ENCODE measurements at places on chromosomes 6 and 20. TPM values are rescaled to one million over a fixed set of nuclear protein-coding genes. Genes with fewer than 3 reads are reported as not detected.

DNA sequence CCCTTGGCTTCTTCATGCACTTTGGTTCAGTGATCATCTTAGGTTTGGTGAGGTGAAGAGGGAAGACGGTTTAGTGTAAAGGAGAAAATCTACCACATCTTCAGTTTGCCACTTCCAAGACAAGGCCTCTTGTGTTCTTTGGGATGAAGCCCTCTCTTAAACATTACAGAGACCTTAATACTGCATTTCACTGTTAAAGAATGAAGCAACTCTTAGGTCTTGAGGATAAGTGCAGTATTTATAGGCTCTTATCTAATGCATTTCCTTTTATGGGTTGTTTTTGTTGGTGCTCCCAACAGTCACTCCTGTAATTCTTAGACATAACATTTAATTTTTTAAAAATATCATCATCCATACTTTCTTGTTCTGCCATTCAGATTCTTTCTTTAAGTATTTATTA is 139.9 kb upstream of the LAMP5 start:
- DNase-seq: no peak

ECT2L gene
- not detected for total RNA-seq

DNA sequence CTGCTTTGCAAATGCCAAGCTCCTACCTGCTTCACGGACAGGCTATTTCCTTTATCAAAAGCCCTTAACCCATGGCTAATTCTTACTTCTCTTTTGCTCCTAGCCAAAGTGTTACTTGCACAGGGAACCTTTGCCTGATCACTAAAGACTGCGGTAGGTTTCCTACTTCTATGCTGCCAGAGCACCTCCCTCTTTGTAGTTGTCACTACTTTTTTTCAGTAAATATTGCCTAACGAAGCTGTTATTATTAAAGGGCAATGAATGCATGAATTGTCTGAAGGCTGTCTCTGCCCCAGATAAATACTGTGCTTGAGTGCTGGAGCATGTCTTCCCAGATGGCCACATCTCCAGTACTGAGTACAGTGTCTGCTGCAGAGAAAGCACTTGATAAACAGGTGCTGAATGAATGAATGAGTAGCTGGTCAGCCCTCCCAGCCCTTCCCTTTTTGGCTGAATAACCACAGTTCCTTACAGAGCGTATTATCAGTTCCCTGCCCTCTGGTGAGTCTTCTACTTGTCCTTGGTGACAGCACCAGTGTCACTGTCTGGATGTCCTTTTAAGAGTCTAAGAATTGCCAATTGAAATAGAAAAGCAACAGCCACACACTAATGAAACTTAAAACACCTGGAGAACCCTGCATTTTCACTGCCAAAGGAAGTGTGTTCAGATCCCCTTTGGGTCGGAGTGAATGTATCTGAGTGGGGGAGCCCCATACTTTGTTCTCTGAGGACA is 73.6 kb upstream of the TRAF3IP2 start:
- no peak for DNase-seq

HS3ST5 gene
- not detected for total RNA-seq

GRCh38 chr20:23132930-23133559 is 46.9 kb upstream of the CD93 start:
- peak; percentile 87 for DNase-seq

GRCh38 chr6:158832026-158832425 is 12.9 kb upstream of the EZR start:
- no peak for DNase-seq

LAMA4 gene
- 842 TPM for total RNA-seq

COL9A3 gene
- total RNA-seq: 1.9 TPM

DNA sequence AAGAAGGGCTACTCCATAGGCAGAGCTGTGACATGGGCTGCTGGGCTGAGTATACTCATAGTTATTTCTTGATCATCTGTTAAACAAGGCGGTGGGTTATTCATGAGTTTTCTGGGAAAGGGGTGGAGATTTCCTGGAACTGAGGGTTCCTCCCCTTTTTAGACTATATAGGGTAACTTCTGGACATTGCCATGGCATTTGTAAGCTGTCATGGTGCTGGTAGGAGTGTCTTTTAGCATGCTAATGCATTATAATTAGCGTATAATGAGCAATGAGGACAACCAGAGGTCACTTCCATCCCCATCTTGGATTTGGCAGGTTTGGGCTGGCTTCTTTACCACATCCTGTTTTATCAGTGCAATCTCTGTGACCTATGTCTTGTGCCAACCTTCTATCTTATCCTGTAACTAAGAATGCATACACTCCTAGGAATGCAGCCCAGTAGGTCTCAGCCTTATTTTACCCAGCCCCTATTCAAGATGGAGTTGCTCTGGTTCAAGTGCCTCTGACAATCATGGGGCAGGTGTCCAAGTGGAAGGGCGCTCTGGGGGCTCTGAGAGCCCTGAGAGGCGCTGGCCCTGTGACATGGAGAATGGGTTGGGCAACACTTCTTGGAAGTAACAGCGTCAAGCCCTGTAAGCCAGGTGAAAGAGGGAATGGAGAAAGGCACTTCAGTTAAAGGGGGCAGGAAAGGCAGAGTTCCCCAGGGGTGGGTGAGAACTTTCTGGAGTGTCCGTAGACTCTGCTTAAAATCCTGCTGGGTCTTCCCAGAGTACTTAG is 354.2 kb upstream of the SULF2 start:
- DNase-seq: no peak

DNA sequence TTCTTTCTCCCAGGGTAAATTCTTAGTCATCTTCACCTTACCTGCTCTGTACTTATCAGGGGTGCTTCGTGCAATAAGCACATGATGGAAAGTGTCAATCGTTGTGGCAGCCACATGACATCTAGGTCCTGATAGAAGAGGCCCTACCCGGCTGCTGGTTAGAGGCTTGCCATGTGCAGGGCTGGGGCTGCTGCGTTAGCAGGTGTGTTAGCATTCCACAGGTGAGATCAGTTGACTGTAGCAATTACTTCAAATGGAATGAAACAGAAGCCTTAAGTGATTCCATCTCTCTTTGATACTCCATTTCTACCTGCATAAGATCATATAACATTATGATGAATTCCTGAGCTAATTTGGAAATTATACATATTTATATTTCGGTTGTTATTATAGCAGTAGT is 127.0 kb downstream of the UST start:
- no peak for DNase-seq

EIF2S2 gene
- total RNA-seq: 151 TPM

KCNQ5 gene
- total RNA-seq: not detected

DNA sequence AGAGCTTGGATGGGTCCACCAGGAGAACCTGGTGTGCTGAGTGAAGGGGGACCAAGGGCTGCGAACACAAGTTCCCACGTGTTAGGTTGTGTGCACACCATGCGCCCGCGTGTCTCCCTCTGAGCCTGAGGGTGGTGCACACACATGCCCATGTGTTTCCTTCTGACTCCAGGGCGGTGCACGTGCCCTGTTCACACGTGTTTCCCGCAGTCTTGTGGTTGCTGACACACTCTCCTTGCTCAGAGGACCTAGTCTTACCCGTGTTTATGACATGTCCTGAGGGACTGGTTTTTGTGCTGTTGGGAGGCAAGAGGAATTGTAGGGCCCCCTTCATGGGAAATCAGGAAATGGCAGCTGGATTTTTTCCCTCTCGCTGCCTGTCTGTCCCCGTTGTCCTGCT is 36.3 kb upstream of the PCMTD2 start:
- DNase-seq: no peak

GRCh38 chr6:169577236-169577635 is 124.6 kb downstream of the WDR27 start:
- DNase-seq: peak; percentile 7

DNA sequence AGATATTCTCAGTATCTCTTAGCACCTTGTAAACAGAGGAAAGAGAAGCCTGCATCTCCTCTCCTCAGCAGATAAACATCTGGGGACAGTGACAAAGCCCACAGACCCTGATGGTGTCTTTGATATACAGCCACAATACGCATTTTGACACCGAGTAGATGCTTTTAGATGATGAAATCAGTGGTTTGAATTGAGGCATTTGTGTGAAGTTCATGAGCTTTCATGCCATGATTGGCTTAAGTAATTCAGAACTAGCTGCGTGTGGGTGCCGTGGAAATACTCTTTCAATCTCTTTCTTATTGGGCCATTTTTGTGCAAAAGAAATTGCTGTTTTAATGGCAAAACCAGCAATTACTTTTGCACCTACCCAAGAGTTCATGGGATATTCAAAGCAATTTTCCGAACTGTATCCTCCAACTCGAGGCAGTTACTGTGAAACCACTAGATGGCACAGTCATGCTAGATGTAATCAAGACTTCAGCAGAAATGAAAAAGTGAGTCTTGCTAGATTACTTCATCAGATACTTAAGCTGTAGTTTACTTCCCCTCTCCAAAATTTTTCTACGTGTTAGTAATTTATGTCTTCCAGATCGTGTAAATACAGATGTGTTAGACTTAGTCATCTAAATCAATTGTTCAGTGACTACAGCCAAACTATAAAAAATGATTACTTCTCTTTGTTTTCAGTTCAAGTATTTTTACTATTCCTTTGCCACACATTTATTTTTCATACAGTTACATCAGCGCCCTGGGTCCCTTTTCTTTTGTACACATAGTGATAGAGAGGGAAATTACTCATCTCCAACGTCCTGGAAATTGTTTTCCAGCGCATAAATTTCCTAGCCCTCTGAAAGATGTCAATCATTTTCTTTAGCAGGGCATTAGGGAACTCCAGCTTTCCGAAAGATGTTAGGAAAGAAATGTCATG is 49.4 kb downstream of the IYD start:
- DNase-seq: peak; percentile 92

GRCh38 chr6:78505178-78505577 is 362.2 kb upstream of the IRAK1BP1 start:
- no peak for DNase-seq

GPR6 gene
- total RNA-seq: not detected

DNA sequence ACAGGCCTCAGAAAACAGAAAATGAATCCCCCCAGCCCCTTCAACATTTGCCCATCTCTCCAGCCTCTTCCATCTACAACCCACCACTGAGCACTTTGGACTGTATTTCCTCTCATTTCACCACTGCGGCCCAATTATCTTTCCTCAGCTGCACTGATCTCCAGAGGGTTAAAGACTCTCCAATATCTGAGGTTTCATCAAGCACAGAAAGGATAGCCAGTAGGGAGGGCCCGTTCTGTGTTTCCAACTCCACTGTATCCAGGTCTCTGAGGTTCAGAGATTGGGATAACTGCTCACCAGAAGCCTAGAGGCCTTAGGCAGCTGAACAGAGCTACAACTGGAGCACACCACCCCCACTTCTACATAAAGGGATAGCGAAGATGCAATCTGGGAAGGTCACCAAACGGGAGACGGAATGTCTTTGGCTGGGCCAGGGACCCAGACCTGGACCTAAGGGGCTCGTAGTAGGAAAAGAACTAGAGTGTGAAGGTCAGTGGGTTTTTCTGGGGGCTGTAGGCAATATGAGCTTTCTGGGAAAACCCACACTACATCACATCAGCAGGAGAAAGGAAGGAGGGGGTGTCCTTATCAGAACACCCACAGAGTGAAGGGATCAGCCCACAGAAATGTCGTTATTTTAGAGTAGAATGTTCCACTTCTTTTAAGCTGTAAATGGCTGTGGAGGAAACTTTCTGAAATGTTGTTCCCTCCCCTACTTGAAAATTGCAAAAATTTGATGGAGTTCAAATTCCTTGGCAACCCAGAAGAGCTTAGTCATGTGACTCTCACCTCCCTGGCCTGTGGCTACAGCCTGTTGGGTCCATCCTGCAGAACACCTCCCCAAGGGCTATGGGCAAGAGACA is 7.3 kb downstream of the KCNK5 start:
- no peak for DNase-seq

SYCP2 gene
- 3.1 TPM for total RNA-seq

CALHM4 gene
- not detected for total RNA-seq

- DNase-seq: no peak
Observed at GRCh38 chr20:62205618-62206387, 14.3 kb downstream of the HRH3 start.

KIF6 gene
- total RNA-seq: not detected

DNA sequence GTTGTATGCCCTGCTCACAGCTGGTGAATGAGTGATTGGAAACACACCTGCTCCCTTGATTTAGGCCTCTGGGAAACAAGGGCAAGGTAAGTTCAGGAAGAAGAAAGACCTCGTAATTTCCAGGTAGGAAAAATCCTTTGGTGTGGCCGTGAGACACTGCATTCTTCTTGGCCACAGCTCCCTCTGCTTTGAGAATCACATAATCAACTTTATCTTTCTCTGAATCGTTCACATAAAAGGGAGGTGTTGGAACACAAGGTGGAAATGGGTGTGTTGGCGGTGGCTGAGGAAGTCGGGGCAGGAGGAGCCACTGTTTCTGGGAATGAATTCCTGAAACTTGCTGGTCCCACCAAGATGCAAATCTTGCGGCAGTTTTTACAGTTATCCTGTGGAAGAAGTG is 25.9 kb downstream of the FAM209B start:
- no peak for DNase-seq

- DNase-seq: peak; percentile 80
Observed at GRCh38 chr6:85126485-85127167, 323.3 kb upstream of the NT5E start.

TAGAP gene
- not detected for total RNA-seq

DNA sequence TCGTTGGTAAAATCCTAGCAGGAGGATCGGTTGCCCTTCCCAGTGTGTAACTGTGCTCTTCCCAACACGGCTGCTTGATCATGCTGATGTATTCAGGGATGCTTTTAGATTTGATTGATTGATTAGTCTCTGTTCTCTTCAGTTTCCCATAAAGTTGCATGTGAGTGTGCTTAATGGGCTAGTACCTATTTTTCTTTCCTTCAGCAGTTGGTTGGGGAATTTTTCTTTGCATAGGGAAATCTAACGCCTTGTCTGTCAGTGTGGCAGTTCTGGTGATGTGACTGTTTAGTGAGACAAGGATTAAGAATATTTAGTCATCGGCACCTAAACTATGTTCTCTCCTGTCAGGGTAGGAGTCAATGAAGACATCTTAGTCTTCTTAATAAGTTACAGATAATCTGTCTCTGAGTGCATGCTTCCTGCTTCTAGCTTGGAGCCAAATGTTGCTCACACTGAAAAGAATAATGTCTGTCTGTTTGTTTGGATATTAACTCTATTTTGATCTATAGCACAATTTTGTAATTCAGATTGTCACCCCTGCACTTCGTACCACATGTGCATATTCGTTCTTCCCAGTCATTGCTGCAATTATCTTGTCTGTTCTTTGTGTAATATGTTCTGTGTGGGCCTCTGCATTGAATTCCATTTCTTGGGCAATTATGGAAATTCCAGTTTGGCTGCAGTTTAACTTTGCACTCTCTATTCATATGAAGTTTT is 169.9 kb downstream of the EDN1 start:
- no peak for DNase-seq

GRCh38 chr6:40912158-40912946 is 126.7 kb downstream of the UNC5CL start:
- DNase-seq: peak; percentile 68
